Stimulated activated CD4-positive, alpha-beta T cell treated with anti-CD3 and anti-CD28 coated beads, Interleukin-15, amount 100 ng/mL, for 1 hour (primary cell): ENCODE measurements at places on chromosomes 3 and 15.

DNA sequence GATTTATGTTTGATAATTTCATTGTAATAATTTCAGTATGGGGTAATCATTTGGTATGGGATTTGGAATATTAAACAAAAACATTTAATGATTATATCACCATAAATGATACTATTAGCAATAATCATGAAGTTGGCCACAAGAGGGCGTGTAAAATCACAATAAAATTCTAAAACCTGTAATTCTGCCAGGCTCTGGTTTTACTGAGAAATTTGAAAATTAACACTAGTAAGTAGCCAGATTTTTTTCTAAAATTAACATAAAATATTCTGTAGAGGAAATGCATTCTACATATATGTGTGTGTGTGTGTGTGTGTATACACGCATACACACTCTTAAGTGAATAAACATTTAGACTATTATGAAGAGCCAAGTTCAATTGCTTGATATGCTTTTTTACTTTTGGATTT is 40.5 kb downstream of the FEZF2 start:
- DNase-seq: no peak

GRCh38 chr3:121895121-121895520 is 920 bp downstream of the SLC15A2 start:
- DNase-seq: no peak

- DNase-seq: no peak
These were observed 13.9 kb downstream of the ALPK3 start for GRCh38 chr15:84831028-84831427.

DNA sequence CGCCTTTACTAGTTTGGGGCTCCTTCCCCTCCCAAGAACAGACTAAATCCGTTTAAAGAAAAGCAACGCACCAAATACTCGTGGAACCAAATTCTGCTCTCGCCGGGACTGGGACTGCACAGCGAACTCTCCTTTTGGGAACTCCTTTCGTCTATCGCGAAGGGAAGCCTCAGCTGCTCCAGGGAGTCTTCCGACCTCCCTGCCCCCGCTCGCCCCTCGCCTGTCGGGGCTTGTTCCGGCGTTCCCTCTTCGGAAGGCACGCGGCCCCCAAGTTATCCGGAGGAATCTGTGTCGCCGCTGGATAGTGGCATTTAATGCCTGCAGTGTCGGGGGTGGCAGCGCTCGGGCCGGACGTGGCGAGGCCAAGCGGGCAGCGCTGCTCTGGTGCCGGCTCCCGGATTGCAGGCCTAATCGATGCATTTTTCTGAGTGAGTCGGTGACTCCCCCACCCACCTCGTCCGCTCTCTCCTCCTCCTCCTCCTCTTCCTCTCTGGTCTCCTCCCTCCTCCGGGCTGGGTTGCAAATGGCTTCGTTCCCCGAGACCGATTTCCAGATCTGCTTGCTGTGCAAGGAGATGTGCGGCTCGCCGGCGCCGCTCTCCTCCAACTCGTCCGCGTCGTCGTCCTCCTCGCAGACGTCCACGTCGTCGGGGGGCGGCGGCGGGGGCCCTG is at the start of gene TRIM71:
TRIM71 (plus strand) TSS at position 440 of the 671 bp plus-strand sequence; CDS start at position 524, 84 bp downstream.
- DNase-seq: no peak

DNA sequence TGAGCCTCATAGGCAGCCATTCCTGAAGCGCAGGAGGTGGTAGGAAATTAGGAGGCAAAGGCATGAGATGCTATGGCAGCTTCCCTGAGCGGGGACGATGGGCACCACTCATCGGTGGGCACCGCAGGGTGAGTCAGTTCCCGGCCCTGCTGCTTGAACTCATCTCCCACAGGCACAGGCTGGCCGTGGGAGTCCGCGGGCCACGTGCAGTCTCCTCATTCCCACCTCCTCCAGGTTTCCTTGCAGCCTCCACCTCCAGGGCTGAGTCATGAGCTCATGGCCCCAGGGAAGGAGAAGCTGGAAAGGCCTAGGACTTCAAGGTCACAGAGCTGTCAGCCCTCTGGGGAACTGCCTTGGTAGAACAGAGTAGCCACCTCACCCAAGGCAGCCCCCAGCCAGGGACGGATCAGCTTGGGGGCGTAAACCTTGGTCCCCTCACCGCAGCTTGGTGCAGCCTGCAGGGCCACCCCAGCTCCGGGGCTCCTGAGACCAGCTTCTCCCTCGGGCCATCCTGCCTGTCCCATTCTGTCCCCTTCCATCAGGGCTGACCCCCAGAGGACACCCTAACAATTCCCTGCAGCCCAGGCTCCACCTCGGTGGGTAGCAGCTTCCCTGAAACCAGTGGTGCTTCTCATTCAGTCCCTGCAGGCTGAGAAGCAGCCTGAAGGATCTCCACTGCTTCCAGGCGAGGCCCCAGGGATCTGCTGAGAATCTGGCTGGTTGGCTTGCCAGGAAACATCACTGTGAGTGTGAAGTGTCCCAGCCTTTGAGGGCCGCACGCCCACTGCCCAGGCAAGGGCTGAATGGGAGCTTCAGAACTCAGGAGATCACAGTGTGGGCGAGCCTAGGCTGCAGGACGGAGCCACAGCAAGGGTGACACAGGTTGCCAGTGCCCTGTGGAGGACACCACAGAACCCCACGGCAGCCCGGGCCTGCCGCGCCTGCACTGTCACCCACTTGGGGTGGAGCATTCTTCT is 150.7 kb upstream of the MEF2A start:
- no peak for DNase-seq

DNA sequence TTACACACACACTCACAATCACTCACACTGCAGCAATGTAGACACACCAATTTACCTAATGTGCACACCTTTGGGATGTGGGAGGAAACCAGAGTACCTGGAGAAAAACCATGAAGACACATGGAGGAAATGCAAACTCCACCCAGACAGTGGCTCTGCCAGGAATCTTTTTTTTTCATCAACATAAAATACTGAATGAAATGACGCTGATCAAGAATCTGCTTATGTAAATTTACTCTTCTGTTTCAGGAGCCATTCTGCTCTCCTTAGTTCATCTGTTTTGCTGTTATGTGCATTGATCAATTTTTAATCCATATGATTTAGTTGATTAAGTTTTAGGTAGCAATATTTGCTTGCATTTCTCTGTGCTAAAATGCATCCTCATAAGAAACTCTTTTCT is 414.2 kb upstream of the CCDC54 start:
- no peak for DNase-seq

DNA sequence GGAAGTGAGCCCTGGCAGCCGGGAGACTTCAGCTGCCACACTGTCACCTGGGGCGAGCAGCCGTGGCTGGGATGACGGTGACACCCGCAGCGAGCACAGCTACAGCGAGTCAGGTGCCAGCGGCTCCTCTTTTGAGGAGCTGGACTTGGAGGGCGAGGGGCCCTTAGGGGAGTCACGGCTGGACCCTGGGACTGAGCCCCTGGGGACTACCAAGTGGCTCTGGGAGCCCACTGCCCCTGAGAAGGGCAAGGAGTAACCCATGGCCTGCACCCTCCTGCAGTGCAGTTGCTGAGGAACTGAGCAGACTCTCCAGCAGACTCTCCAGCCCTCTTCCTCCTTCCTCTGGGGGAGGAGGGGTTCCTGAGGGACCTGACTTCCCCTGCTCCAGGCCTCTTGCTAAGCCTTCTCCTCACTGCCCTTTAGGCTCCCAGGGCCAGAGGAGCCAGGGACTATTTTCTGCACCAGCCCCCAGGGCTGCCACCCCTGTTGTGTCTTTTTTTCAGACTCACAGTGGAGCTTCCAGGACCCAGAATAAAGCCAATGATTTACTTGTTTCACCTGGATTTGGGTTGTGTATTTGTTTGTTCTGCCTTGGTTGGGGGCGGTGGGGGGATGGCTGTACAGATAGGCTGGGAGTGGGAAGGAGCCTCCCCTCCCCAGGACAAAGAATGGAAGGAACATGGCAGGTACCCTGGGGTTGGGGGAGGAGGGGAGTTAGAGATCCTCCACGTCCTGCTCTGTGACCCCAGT is 2.9 kb upstream of the GRM2 start:
- no peak for DNase-seq

DNA sequence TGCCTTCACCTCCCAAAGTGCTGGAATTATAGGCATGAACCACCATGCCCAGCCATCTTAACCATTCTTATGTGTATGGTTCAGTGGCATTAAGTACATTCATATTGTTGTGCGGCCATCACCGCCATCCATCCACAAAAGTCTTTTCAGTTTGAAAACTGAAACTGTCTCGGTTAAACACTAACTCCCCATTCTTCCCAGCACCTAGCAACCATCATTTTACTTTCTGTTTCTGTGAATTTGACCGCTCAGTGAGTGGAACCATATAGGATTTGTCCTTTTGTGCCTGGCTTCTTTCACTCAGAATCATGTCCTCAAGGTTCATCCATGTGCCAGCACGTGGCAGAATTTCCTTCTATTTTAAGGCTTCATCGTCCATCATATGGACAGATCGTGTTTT is 5.8 kb downstream of the MCM2 start:
- DNase-seq: no peak

- DNase-seq: no peak
These were observed 34.5 kb downstream of the SLC6A6 start for GRCh38 chr3:14436954-14437281.

GRCh38 chr3:44436181-44436580 is 41.3 kb downstream of the ZNF445 start:
- no peak for DNase-seq
